PC-3 (cell line): ENCODE measurements at places on chromosomes 4 and X. TPM values are rescaled to one million over a fixed set of nuclear protein-coding genes. Genes with fewer than 3 reads are reported as not detected.

GRCh38 chrX:84187533-84188319 is at the start of gene RPS6KA6:
Gene RPS6KA6 (minus strand): TSS chrX:84188199. CDS start chrX:84187899, 300 bp downstream.
- no peaks in the 10 kb centered on the region for H3K36me3 ChIP-seq
- H3K4me3 ChIP-seq, result peak within 1 kb of the TSS; percentile 88
- peak; percentile 16 for DNase-seq
- no peak within 1 kb of the TSS for H3K27ac ChIP-seq

- H3K4me3 ChIP-seq, result no peak overlapping the region
- H3K4me1 ChIP-seq, result peaks cover 11% of the 10 kb centered on the region
- no peak overlapping the region for H3K27ac ChIP-seq
- H3K27me3 ChIP-seq, result no peaks in the 10 kb centered on the region
These were observed 58.0 kb upstream of the KLF3 start for GRCh38 chr4:38605753-38606586.

GRCh38 chr4:146053891-146054290 is 115.3 kb upstream of the ZNF827 start:
- no peak for DNase-seq
- 0 out of 2 replicates have a peak, but pooled peaks cover 4% of the 10 kb centered on the region for H3K4me1 ChIP-seq
- no peaks in the 10 kb centered on the region for H3K36me3 ChIP-seq
- H3K27ac ChIP-seq, result no peak overlapping the region
- H3K27me3 ChIP-seq, result peaks cover 27% of the 10 kb centered on the region; the same call in 1 of the 2 replicates

- no peak overlapping the region for H3K27ac ChIP-seq
- peaks cover 14% of the 10 kb centered on the region for H3K36me3 ChIP-seq
- DNase-seq, result no peak
- H3K27me3 ChIP-seq, result no peaks in the 10 kb centered on the region
These were observed 25.5 kb downstream of the NELFA start for GRCh38 chr4:1983053-1983845.

- DNase-seq, result no peak
- no peak overlapping the region for H3K4me3 ChIP-seq
- H3K27ac ChIP-seq, result no peak overlapping the region
- H3K4me1 ChIP-seq, result no peaks in the 10 kb centered on the region
- no peaks in the 10 kb centered on the region for H3K36me3 ChIP-seq
These were observed 53.9 kb downstream of the MGST2 start for GRCh38 chr4:139719381-139720101.

DNA sequence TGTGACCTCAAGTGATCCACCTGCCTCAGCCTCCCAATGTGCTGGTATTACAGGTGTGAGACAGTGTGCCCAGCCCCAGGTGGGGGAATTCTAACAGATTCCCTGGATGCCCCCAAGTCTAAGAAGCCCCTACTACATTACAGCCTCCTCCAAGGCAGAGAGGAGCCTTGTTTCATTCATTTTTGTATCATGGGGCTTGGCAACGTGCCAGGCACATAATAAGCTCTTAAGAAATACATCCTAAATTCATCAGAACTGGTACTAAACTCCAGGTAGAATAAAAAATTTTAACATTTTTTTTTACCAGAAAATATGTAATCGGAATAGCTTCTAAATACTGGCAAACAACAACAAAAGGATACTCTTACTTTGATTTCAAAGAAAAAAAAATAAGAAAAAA is 127.1 kb downstream of the CHIC2 start:
- no peaks in the 10 kb centered on the region for H3K4me1 ChIP-seq
- DNase-seq, result no peak
- H3K4me3 ChIP-seq, result no peak overlapping the region
- no peak overlapping the region for H3K27ac ChIP-seq
- no peaks in the 10 kb centered on the region for H3K36me3 ChIP-seq

DNA sequence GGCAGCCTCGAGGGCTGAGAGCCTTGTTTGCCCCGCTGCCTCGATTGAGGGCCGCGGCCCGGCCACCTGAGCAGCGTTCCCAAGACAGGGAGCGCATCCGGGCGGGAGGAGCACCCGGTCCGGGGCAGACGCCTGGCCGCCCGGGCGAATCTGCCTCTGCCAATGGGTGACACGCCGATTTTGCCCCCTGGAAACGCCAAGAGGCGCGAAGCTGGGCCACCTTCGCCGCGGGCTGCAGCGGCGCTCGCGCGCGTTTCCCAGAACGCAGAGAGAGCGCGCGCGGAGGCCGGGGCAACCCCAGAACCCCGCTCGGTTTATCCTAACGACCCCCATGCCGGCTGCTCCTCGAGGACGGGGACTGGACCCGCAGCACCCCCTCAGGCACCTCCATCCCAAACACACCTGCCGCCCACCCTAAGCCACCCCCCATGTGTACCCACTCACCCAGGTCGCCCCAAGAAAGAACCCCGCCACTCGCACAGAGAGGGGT is 575 bp downstream of the MAP7D2 start:
- no peaks in the 10 kb centered on the region for H3K36me3 ChIP-seq
- no peak overlapping the region for H3K27ac ChIP-seq
- no peak overlapping the region for H3K4me3 ChIP-seq
- no peak for DNase-seq
- peaks cover 19% of the 10 kb centered on the region for H3K4me1 ChIP-seq

DNA sequence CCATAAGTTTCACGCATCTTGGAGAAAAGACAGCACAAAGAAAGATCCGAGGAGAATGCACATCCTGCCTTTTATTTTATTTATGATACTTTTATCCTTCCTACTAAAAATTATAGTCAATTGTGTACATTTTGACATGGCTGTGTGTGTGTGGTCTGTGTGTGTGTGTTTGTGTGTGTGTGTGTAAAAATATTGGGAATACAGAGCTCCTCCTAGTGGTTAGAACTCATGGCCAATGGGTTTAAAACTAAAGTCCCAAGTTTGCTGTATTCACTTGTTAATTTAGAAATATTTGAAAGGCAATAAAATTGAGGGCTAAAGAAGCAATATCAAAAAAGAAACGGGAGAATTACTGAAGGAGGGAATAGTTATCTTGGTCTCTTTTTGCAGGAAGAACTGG is 47.5 kb downstream of the NKX6-1 start:
- H3K27ac ChIP-seq, result no peak overlapping the region
- peak; percentile 44 for DNase-seq
- H3K27me3 ChIP-seq, result no peaks in the 10 kb centered on the region
- H3K4me3 ChIP-seq, result no peak overlapping the region

- no peak for DNase-seq
- H3K4me1 ChIP-seq, result no peaks in the 10 kb centered on the region
- H3K27me3 ChIP-seq, result no peaks in the 10 kb centered on the region
- H3K36me3 ChIP-seq, result no peaks in the 10 kb centered on the region
- H3K27ac ChIP-seq, result no peak overlapping the region
- no peak overlapping the region for H3K4me3 ChIP-seq
These were observed 447.5 kb downstream of the NKX6-1 start for GRCh38 chr4:84051639-84052038.

GRCh38 chr4:37609626-37610025 is 76.5 kb downstream of the RELL1 start:
- no peaks in the 10 kb centered on the region for H3K36me3 ChIP-seq
- no peak overlapping the region for H3K4me3 ChIP-seq
- H3K4me1 ChIP-seq, result peaks cover 4% of the 10 kb centered on the region; the same call in 1 of the 2 replicates
- no peak for DNase-seq
- no peaks in the 10 kb centered on the region for H3K27me3 ChIP-seq

GRCh38 chr4:141248029-141248428 is 27.3 kb downstream of the ZNF330 start:
- no peak overlapping the region for H3K27ac ChIP-seq
- no peak overlapping the region for H3K4me3 ChIP-seq
- no peaks in the 10 kb centered on the region for H3K36me3 ChIP-seq
- H3K4me1 ChIP-seq, result no peaks in the 10 kb centered on the region

- H3K4me3 ChIP-seq, result no peak overlapping the region
- H3K27ac ChIP-seq, result no peak overlapping the region
- peaks cover 22% of the 10 kb centered on the region for H3K4me1 ChIP-seq
- DNase-seq, result no peak
- no peaks in the 10 kb centered on the region for H3K36me3 ChIP-seq
These were observed 7.1 kb downstream of the CA5B start for GRCh38 chrX:15745179-15745578.

The SYNPO2 gene
- total RNA-seq, result 0.04 and 0.06 TPM in 2 replicates

The CABS1 gene
- not detected in 2 replicates for total RNA-seq

The SPANXA1 gene
- total RNA-seq, result not detected in 2 replicates

The AFF2 gene
- not detected in 2 replicates for total RNA-seq

The GRPEL1 gene
- total RNA-seq, result 74.5 and 121 TPM in 2 replicates
